ENCODE measurements at places on chromosomes 7 and 10.

DNA sequence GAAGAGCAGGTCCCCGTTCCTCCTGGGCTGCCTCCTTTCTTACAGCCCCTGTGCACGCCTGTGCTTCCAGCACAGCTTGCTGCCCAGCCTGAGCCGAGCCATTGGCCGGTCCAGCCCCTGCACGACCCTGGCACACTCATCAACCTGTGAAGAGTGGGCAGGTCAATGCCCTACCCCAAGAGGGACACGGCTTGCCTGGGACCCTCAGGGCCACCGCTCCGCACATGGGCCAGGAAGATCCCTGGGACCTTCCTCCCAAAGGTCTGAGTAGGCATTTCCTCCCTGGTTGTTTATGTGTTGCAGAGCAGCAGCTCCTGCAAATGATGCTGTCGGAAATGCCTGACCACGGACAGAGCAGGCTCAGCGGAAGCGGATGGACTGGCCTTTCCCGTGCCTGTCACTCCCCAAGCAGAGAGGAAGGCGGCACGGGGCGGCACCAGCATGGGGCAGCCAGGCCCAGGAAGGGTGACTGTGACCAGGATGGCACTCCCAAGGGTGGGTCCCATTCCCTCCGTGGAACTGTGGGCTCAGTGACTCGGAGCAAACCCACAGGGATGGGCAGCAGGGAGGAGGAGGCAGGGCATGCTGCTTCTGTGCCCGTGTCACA is 252.5 kb downstream of the TNS3 start:
- DNase-seq: no peak

GRCh38 chr7:47330561-47331178 is 251.2 kb downstream of the TNS3 start:
- no peak for DNase-seq

GRCh38 chr7:13560441-13560840 is 429.0 kb downstream of the ETV1 start:
- no peak for DNase-seq

DNA sequence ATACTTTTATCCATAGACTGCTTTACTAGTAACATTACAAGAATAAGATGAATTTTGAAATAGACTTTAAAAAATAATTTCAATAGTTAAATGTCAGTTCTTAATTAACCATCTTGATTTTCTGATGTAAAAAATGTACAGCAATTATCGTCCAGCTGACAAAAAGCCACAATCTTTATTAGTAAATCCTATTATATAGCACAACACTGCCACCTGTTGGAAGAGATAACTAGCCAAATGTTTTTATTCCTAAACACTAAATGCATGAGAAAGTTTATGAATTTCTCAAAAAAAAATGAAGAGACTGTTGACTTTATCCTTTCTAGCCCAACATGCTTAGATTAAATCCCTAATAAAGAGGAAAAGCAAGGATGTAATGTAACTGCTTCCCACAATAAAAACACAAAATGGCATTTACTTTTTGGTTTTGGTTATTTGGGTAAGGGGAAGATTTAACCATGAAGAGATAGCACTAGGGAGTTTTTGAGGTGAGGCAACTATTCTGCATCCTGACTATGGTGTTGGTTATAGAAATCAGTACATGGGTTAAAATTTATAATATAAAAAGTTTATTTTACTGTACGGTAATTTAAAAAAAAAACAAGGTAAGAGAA is 8.0 kb downstream of the COA1 start:
- no peak for DNase-seq

DNA sequence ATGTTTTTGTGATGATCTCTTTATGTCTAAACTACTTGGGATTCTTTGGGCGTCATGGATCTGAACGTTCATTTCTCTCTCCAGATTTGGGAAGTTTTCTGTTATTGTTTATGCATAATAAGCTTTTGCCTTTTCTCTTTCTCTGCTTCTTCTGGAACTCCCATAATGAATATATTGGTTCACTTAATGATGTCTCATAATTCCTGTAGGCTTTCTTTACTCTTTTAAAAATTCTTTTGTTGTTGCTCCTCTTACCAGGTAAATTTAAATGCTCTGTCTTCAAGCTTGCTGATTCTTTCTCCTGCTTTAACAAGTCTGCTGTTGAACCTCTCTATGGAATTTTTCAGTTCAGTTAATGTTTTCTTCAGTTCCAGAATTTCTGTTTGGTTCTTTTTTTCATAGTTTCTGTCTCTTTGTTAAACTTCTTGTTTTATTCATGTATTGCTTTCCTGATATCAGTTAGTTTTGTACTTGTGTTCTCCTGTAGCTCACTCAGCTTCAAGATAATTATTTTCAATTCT is 317.5 kb downstream of the PLXDC2 start:
- no peak for DNase-seq

DNA sequence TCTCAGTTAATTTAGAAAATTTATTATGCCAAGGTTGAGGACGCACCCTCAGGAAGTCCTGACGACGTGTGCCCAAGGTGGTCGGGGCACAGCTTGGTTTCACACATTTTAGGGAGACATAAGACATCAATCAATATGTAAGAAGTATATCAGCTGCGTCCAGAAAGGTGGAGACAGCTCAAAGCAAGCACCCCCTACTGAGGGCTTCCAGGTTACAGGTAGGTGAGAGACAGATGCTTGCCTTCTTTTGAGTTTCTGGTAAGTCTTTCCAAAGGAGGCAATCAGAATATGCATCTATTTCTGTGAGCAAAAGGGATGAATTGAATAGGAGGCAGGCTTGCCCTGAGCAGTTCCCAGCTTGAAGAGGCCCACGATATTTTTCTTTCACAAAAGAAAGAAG is 614.3 kb downstream of the XPNPEP1 start:
- no peak for DNase-seq

- no peak for DNase-seq
These were observed 32.5 kb upstream of the PRKAR1B start for GRCh38 chr7:759569-759968.

GRCh38 chr7:65992526-65992925 is 10.5 kb upstream of the GUSB start:
- DNase-seq: no peak

- no peak for DNase-seq
These were observed 153.3 kb downstream of the STK31 start for GRCh38 chr7:23863209-23863787.

GRCh38 chr10:88243202-88243744 is 339.8 kb downstream of the RNLS start:
- DNase-seq: no peak

DNA sequence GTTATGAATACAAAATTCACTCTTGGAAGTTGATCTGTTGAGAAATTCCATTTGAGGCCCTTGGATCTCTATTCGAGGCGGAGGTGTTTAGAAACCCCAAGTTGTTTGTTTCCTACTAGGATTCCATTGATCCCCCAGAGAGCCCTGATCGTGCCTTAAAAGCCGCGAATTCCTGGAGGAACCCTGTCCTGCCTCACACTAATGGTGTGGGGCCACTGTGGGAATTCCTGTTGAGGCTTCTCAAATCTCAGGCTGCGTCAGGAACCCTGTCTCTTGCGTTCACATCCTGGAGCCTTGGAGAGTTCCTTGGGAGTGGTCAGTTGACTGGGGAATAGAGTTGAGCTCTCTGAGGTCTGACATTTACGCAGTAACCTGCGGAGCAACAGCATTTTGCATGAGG is 1.2 kb downstream of the CFAP69 start:
- DNase-seq: no peak

DNA sequence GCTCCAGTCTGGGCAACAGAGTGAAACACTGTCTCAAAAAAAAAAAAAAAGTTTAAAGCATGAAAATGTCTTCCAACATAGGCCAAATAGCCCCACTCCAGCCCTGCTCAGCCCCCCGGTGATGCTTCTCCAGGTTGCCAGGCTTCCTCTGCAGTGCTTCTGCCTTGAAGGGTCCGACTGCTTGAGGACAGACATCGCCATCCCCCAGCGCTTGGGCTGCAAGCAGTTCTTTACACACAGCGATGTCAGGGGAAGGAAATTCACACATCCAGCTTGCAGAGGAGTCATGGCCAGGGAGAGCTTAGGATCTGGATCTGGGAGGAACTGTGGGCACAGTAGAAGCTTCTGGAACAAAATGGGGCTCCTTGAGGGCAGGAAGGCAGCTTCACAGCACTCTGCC is 26.9 kb downstream of the LYZL1 start:
- no peak for DNase-seq

GRCh38 chr7:3978839-3979238 is 677.8 kb downstream of the SDK1 start:
- no peak for DNase-seq

DNA sequence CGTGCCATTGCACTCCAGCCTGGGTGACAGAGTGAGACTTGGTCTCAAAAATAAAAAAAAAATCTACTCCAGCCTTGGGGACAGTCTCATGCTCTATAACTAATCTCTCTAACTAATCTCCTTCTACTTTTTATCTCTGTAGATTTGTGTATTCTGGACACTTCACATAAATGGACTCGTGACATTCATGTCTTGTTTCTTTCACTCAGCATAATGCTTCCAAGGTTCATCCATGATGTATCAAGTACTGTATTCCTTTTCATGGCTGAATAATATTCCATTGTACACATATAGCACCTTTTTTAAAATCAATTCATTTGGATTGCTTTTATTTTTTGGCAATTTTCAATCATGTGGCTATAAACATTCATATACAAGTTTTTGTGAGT is 9.8 kb upstream of the COL26A1 start:
- DNase-seq: no peak

GRCh38 chr10:92593619-92594588 is 974 bp downstream of the KIF11 start:
- no peak for DNase-seq

- DNase-seq: no peak
These were observed 148.4 kb upstream of the KAT6B start for GRCh38 chr10:74677951-74678350.

DNA sequence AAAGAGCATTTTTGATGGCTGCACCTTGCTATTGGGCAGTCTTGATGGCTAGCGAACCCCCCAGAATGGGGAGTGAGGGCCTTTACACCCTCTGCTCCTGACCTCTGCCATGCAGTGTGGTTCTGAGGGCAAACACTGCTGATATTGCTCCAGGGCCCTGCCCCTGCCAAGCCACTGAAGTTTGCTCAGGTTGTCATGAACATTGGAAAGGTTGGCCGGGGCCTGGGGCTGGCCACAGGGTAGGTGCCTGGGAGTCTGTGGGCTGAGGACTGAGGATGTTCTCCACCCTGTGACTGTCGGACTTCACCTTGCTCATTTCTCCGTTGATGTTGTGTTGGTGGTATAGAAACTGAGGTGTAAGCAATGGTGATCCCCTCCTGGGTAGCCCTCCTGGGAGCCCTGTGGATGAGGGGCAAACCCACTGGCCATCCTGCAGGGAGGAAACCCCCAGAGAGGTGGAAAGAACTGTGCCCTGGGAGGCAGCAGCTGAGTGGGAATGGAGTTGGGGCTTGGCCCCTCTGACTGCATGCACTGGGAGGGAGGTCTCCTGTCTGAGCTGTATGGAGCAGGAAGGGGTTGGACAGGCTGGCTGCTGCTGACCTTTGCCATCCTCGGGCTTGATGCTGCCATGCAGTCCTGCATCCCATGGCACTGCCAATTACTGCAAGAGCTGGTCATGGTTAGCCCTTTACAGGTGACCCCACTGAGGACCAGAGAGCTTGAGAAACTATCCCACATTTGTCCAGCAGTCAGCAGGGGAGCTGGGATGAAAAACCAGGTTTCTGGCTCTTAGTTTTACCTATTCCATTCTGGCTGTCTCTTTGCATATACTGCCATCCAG is 77.1 kb downstream of the SH2D4B start:
- DNase-seq: no peak

GRCh38 chr10:88065383-88066049 is 202.1 kb downstream of the PTEN start:
- no peak for DNase-seq

GRCh38 chr7:33981671-33982424 is 76.5 kb downstream of the BMPER start:
- DNase-seq: no peak

DNA sequence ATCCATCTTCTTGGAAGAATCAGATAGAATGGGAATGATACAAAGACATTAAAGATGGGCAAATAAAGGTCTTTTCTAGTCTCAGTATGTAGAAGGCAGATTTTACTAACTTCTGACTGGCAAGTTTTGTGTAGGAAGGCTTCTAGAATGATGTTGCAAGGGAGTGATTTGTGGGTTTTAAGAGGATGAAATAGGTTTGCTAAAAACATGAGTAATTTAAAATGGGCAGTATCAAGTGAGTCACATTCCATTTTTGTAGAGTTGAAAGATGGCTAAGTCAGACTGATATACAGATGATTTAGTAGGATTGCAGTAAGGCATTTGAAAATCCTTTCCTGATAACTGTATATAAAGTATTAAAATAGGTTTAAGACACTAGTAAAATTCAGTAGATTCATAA is 777.4 kb downstream of the SORCS1 start:
- no peak for DNase-seq

Measured in cortex of kidney (tissue), 1 donor.